Stimulated activated CD4-positive, alpha-beta T cell treated with anti-CD3 and anti-CD28 coated beads, Interleukin-1b, Interleukin-23, amount 100 ng/mL, for 24 hours (primary cell): ENCODE measurements at places on chromosomes 1 and 21.

- DNase-seq: no peak
These were observed 3.0 kb upstream of the MDM4 start for GRCh38 chr1:204513117-204513716.

DNA sequence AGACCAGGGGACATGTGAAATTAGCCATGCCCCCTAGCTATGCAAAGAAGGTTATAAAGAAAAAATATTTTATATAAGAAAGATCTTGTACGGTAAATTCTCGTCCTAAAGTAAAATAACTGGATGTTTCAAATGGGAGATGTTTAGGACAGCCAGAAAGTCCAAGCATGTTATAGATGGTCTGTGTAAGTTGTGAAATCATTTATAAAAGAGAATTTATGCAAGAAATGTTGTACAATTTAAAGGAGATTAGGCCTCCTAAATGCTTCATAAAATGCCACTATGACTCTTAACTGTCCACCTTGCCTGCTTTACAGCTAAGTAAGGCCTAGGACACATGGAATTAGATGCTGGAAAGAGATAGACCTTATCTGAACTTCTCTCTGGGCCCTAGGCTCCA, 118.1 kb upstream of the POGK start:
- no peak for DNase-seq

DNA sequence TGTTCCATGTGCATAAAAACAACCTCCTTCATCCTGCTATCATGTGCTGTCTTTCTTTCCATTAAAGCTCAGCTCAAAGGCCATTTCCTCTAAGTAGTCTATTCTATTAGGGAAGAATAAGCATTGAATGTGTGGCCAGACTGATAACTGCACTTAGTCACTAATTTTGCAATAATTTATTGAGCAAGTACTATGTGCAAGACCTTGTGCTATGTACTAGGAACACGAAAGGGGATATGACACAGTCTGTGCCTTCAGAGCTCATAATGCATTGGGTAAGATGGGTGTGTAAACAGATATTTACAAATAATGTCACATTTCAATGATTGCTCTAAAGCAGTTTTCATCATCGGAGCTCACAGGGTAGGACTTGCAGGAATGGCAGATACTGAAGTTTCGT, 54.2 kb downstream of the NMNAT2 start:
- DNase-seq: no peak

GRCh38 chr1:206021626-206022365, 1.9 kb downstream of the CTSE start:
- no peak for DNase-seq

DNA sequence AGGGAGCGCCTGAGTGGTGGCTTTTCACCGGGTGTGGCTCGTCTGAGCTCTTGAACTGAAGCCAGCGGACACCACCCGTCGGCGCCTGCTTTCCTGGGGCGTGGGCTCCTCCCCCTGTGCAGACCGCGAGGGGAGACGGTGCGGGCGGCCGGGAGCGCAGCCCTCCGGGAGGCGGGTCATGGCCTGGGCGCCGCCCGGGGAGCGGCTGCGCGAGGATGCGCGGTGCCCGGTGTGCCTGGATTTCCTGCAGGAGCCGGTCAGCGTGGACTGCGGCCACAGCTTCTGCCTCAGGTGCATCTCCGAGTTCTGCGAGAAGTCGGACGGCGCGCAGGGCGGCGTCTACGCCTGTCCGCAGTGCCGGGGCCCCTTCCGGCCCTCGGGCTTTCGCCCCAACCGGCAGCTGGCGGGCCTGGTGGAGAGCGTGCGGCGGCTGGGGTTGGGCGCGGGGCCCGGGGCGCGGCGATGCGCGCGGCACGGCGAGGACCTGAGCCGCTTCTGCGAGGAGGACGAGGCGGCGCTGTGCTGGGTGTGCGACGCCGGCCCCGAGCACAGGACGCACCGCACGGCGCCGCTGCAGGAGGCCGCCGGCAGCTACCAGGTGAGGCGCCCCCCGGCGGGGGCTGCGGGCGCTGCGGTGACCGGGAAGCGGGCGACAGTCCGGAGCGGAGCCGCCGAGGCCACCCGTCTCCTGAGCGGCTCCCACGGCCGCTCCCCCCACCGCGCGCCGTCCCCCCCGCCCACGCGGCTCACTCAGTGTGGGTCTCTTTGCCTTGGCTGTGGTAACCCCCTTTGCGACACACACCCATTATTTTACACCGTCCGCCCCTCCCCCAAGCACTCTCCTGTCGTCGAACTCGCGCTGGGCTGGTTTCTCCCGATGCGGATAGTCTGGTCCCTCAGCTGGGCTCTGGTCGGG, at the start of gene TRIM58:
TSS of gene TRIM58 (plus strand) at position 119 of the 916 bp plus-strand sequence. CDS start at position 179, 60 bp downstream.
- DNase-seq: no peak

GRCh38 chr1:37974567-37974966, 15.3 kb downstream of the SF3A3 start:
- DNase-seq: no peak

- DNase-seq: no peak
These were observed 9.3 kb upstream of the SLX9 start for GRCh38 chr21:44930543-44930981.

GRCh38 chr1:223135176-223135942, 7.7 kb downstream of the TLR5 start:
- DNase-seq: no peak

GRCh38 chr1:4086921-4087320, 186.8 kb upstream of the C1orf174 start:
- DNase-seq: no peak

GRCh38 chr1:119091618-119092017, 48.8 kb downstream of the WARS2 start:
- no peak for DNase-seq

DNA sequence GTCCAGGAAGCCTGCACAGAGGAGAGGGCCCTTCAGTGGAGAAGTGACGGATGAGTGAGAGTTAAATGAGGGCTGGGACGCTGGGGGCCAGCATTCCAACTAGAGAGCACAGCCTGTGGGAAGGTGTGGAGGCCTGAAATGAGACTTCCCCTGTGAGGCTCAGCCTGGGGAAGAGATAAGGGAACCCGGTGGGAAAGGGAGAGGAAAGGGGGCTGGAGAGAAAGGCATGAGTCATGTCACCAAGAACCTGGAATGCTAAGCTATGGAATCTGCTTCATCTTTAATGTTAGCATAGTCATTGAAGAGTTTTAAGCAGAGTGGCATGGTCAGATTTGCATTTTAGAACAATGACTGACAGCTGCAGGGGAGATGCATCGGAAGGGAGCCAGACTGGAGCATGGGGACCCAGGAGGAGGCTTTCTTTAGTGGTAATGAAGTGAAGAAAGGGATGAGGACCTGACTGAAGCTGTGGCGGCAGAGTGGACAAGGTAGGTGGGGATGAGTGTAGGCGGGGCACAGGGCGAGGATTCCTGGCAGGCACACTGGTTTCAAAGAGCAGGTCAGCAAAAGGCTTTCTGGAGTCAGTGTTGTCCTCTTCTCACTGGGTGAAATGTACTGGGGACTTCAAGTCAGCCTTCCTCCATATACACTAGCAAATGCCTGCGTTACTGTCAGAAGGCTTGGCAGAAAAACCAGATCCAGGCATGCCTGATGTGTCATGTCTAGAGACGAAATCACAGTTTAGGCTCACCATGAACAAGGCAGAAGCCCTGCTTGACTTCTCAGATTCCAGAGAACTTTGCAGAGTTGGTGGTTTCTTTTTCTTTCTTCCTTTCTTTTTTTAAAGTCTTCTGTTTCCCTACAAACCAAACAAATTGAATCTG, 8.0 kb downstream of the RGL1 start:
- no peak for DNase-seq

DNA sequence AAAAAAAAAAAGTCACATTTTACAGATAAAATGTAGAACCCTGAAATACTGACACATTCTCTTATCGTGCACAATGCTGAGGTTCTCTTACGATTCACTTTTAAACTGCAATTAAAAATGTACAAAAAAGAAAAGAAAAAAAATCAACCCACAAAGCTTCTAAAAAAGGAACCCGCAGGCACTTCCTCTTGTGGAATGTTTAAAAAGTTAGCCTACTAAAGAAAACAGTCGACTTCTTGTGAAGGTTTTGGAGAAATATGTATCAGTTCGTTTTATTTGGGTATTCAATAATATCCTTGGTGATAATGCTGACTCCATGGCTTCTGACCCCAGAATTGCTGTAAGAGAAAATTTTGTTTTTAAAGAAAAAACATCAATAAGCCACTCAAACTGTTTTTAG, 10.2 kb downstream of the HNRNPU start:
- no peak for DNase-seq

DNA sequence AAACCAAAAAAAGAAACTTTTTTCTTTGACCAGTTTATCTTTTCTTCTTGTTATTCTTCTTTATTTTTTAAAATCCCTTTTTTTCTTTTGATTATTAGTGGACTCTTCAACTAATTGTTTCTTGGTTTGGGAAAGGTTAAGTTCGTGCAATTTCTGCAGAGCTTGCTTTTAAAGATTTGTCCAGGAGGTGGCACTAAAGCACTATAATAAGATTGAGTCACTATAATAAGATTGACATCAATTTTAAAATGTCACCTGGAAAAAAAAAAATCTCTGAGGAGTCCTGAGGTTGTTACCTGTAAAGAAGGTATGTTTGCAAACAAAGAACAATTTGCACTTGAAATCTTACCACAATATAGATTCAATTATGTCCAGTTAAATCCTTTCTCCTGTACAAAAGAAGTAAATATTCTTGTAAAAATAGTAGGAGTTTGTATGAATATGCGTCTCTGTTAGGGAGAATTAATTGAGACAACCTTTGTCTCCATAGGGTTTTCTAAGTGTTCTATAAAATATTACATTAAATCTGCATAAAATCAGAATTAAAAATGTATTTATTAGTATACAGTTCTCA, 166.7 kb downstream of the ADGRL4 start:
- DNase-seq: peak; percentile 1

DNA sequence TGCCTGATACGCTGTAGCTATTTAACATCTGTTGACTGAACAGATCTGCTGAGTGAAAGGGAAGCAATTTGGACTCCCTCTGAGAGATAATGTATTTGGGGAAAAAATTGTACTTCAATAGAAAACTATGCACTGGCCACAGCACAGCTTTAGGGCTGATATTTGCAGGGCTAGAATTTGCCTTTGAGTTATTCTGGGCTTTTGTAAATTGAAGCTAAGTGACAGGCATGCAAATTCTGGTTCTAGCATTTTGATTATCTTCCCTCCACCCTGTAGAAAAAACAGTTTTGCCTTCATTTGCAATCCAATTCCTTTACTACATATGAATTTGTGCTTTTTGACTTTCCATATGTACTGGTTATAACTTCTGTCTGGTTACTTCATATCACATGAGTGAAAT, 7.9 kb downstream of the KYAT3 start:
- DNase-seq: no peak

DNA sequence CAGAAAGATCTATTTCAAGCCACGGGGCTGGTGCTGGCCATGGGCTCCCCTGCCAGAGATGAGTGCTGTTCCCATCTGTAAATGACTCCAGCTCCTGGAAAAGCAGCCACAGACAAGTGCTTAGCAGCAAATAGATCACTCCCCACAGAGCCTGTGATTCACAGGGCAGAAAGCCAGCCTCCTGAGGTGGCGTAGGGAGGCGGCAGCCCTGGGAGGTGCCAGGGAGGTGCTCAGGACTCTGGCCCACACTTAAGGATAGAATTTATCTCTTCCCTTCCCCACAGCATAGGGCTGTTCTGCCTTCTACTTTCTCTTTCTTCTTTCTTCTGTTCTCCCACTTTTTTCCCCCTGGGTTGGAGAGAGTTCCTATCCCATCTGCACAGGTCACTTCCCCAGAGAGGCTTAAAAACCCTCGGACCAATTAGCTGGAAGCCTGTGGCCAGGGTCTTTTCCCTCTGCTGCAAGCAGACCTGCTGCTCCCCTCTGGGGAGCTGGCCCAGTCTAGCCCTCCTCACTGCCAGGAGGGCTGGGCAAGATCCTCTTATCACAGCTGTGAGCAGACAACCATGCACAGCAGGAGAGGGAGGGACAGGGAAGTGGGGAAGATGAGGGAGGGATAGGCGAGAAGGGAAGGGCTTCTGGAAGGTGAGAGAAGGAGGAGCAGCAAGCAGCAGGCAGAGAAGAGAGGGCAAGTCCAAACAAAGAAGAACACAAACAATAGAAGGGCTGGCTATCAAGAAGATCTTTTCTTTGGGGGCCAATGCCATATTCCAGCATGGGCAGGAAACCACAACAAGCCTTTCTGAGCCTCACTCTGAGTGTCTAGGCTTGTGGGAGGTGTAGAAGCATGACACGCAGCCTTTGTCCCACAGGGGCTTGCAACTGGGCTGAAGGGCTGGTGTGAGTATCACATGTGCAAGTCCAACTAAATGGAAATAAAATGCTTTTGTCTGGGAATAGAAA, 41.0 kb downstream of the KCND3 start:
- DNase-seq: no peak

- no peak for DNase-seq
These were observed 16.1 kb upstream of the ETV3 start for GRCh38 chr1:157154291-157154690.

DNA sequence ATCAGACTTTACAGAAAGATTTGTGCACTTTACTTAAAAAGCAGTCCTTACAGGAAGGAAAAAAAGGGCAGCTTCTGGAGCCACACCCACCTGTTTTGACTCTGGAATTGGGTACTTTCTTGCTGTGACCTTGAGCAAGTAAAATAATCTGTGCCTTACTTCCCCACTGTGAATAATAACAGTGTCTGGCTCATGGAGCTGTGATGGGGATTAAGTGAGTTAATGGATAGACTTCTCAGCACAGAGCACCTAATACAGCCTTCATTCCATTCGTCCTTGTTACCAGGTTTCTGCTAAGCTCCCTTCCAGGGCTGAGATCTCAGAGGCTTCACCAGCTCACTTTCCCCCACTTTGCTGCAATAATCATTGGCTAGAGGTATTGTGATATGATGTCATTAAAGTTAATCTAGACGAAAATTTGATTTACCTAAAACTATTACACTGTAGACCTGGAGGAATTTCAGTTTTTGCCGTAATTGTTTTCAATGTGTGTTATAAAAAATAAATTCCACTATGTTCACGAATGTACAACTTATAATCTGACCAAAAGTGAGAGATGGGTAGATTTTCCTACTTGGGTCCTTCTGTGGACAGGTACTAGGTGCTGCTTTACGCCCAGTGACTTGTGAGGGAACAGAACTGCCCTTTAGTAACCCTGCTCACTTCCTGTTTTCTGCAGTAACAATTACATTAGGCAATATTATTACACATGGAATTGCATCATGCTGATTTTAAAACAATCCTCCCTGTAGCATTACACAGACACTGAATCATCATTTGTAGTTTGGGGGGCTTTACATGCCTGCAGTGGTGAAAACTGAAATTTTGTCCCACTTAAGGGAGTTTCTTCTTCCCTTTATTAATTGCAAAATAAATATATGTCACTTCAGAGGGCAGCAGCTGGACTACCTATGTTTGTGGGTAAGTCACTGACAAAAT, 19.7 kb upstream of the ABCG1 start:
- no peak for DNase-seq

- DNase-seq: no peak
These were observed 507.1 kb upstream of the ZRANB2 start for GRCh38 chr1:71587961-71588360.

DNA sequence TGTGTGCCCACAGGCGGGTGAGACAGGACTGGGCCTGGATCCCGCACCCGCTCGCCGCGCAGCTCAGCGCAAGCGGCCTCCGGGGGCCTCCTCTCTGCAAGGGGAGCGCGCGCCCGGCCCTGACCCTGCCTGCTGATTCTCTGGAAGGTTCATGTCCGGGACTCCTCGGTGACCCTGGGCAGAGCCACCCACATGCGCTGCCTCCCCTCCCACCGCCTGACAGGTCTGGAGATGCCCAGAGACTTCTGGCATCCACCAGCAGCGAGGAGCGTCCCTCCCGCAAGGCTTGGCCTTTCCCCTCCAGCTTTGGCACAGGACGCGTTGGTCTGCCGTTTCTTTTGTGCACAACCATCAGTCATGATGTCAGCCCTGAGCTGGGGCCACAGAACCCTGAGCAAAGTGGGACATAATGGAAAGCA, 42.0 kb upstream of the COL6A2 start:
- no peak for DNase-seq

- DNase-seq: no peak
These were observed 38.3 kb downstream of the YY1AP1 start for GRCh38 chr1:155650231-155650757.
